ENCODE measurements at places on chromosomes 3 and 15.
A peak's percentile ranks its signal among the peaks of the same experiment; 100 is the strongest.

GRCh38 chr15:80989081-80989517 is 520 bp downstream of the MESD start:
- no peak for DNase-seq

- DNase-seq: no peak
These were observed 19.2 kb upstream of the CPOX start for GRCh38 chr3:98612587-98612986.

GRCh38 chr3:5047764-5048419 is 68.7 kb downstream of the BHLHE40 start:
- peak; percentile 31 for DNase-seq

DNA sequence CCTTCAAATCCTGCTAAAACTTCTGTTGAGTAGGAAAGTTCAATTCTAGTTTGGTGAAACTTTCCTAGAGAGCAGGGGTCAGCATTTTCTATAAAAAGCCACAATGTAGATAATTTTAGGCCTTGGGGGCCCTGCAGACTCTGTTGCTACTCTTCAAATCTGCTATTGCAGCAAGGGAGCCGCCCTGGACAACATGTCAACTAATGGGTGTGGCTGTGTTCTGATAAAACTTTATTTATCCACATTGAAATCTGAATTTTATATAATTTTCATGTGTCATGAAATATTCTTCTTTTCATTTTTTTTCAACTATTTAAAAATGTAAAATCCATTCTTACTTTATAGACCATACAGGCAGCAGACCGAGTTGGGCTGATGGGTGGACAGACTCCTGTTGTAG is 67.4 kb upstream of the SAMMSON start:
- no peak for DNase-seq

- DNase-seq: no peak
These were observed 819.7 kb downstream of the FHIT start for GRCh38 chr3:60431599-60431958.
